Astrocyte of the cerebellum (primary cell): ENCODE measurements at places on chromosomes 3 and 15.

DNA sequence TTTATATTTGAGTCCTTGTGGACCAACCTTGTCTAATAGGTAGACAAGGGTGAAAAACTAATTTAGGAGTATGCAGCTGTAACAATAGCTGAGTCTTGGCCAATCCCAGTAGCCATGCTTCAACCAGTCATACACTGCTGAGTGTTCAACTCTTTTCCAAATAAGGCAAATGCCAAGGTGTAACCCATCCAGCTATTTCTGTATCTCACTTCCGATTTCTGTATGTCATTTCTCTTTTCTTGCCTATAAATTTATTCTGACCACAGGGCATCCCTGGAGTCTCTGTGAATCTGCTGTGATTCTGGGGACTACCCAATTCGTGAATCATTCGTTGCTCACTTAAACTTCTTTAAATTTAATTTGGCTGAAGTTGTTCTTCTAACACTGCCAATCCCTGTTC lies 93.2 kb downstream of the MAGI1 start:
- no peak for DNase-seq

DNA sequence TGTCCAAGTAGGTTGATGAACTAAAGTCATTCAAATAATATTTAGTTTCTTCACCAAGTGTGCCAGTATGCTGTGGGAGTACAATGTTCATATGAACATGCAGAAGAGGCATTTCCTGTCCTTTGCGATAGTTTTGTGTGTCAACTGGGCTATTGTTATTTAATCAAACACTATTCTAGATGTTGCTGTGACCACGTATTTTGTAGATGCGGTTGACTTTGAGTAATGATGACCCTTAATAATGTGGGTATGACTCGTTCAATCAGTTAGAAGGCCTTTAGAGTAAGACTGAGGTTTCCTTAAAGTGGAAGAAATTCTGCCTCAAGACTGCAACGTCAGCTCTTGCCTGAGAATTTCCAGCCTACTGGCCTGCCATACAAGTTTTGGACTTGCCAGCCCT lies 470.7 kb upstream of the CBLB start:
- DNase-seq = no peak

- peak; percentile 28 for DNase-seq
Observed at GRCh38 chr3:131349946-131350347, 31.6 kb upstream of the NUDT16 start.

- DNase-seq = no peak
Observed at GRCh38 chr15:36912311-36912712, 188.0 kb downstream of the MEIS2 start.

- DNase-seq = no peak
Observed at GRCh38 chr3:110938629-110939028, 133.0 kb upstream of the NECTIN3 start.

- DNase-seq = no peak
Observed at GRCh38 chr3:183244219-183244618, 8.8 kb upstream of the B3GNT5 start.

GRCh38 chr3:81214631-81215030 lies 546.8 kb downstream of the GBE1 start:
- no peak for DNase-seq
